Activated CD8-positive, alpha-beta memory T cell treated with anti-CD3 and anti-CD28 coated beads for 48 hours (primary cell): ENCODE measurements at places on chromosomes 1 and 21.
A peak's percentile ranks its signal among the peaks of the same experiment; 100 is the strongest.

- DNase-seq = no peak
These were observed 120.5 kb downstream of the PRDM2 start for GRCh38 chr1:13820456-13820855.

DNA sequence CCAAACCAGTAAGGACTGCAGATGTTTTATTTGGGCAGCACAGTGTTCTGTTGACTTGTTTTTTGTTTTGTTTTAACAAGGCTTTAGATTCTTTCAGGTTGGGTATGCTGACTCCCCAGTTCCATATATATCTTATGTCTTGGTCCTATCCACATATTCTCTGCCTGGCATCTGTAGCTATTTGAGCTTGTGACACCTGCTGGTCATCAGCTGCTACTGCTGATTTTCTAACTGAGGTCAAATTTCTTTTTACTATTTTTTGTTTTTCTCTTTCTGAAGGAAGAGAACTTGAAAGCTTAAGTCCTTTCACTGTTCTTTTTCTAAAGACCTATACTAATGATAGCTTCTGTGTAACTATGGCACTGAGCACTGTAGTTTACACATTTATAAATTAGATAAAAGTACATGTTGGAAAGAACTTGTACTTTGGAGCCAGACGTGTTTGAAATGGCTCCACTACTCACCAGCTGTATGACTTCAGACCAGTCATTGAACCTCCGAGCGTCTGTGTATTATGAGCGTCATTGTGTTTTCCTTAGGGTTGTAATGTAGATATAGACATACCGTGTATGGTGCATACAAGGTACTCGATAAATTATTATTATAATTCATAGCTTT is 109.4 kb downstream of the NRDC start:
- DNase-seq = no peak

GRCh38 chr21:36460866-36461265 is 19.1 kb downstream of the CLDN14 start:
- no peak for DNase-seq

GRCh38 chr1:168959382-168959781 is 147.1 kb upstream of the ATP1B1 start:
- no peak for DNase-seq

DNA sequence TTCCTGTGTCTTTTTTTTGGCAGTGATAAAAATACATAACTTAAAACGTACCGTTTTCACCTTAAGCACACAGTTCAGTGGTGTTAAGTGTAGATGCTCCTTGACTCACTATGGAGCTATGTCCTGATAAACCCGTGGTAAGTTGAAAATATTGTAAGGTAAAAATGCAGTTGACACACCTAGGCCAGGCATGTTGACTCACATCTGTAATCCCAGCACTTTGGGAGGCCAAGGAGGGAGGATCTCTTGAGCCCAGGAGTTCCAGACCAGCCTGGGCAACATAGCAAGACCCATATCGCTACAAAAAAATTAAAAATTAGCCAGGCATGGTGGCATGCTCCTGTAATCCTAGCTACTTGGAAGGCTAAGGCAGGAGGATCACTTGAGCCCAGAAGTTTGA is 73.6 kb upstream of the COG2 start:
- DNase-seq = no peak

DNA sequence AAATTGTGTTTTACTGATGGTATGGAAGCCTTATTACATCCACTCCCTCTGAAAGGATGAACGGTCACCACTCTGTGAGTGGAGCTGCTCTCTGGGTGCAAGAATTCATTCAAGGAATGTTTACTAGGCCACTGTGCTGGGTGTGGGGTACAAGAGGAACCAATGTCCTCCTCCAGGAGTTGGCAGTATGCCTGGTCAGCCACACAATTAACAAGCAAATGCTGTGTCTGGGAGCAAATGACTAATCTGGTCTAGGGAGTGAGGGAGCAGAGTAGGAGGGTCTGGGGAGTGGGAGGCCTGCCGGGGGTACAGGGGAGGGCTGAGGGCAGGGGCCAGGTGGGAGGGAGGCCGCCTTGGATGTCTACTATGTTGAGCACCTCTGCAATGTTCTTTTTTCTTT is 27.2 kb upstream of the TDRD10 start:
- no peak for DNase-seq

DNA sequence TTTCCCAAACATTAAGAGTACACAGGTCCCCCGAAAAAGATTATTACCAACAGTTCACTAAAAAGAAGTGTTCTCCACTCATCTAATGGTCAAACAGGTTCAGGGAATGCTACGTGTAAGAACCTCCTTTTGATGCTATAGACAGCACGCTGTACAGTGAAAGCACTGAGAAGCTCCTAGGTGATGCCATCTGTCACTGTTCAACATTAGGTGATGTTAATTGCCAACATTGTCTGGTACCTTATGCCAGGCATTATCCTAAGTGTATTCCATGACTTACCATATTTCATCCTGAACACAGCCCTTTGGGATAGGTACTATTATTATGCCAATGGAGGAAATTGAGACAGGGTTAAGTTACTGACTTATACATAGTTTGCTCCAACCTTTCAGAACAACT is 82.1 kb downstream of the DAB1 start:
- DNase-seq = no peak

- DNase-seq = peak; percentile 23
These were observed 28.2 kb downstream of the TCEANC2 start for GRCh38 chr1:54081306-54082270.

DNA sequence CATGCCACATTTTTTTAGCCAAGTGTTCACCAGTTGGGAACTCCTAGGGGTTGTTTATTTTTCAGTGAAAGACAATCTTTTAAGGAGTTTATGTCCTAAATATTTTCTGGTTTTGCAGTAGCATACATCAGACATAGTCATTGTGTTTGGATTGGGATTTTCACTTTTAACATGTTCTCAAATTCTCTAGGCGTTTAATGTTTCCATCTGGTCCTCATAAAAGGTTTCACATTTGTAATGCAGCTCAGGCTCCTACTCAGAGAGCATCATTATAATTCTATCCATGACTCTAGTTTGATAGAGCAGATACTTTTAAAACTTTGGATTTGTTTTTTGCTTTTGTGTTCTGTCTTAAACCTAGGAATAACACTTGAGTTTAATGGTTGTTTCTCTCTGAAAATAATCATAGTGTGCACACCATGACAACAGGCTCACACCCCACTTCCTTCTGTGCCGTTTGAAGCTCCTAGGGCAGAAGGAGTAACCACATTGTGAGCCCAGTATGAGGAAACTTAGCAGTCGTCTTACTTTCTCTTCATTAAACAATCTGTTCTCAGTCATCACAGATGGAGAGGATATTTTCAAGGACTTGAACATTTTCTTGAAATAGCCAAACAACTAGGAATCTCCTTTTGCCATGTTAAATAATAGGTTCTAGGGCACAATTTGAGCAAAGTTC is 219.6 kb downstream of the PDE4B start:
- DNase-seq = no peak

- no peak for DNase-seq
These were observed 1.1 kb downstream of the NR5A2 start for GRCh38 chr1:200028586-200029034.

GRCh38 chr1:186782791-186783190 is 46.0 kb upstream of the PLA2G4A start:
- no peak for DNase-seq

DNA sequence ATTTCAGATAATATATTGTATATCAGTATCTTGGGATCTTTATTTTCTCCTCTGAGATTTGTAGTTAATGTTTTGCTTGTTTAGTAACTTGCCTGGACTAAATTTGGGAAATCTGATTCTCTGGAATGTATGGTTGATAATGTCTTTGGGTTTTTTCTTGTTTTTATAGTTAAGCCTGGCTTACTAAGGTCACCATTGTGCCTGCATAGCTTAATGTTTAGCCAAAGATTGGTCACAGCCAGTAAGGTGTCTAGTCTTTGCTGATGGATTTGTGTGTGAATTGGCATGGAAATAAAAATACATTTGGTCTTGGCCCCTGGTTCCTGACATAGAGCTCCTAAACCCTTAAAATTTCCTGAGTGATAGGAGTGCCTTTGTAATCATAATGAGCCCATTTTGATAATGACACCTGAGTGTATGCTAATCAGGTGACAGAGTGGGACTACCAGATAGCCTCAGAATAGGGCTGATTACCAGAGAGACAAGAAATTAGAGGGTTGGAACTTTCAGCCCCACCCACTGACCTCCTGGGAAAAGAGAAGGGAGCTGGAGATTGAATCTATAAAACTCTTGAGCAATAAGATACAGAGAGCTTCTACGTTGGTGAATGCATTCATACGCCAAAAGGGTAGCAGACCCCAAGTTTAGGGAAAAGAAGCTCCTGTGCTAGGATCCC is 47.9 kb upstream of the NUF2 start:
- DNase-seq = no peak

DNA sequence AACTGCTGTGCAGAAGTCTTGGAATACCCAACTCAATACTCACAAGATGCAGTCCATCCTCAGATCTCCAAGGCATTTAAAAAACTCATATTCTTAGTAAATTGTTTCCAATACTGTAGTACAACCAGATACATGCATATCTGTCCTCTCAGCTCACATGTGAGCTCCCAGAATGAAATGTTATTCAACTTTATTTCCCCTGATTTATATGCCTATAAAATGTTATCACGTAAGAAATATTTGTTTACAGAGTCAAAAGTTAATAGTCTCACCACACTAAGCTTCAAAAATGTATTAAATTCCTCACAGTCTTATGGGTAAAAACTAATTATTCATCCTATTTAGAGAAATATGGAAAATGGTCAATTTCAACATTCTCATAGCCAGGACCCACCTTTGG is 56.6 kb downstream of the LTN1 start:
- DNase-seq = no peak

GRCh38 chr21:41824466-41825207 is 54.5 kb downstream of the PRDM15 start:
- no peak for DNase-seq
